Left kidney (tissue), 8 donors: ENCODE measurements at places on chromosomes 1 and 21.

- no peak for DNase-seq
These were observed 63.9 kb downstream of the CD247 start for GRCh38 chr1:167454304-167454893.

DNA sequence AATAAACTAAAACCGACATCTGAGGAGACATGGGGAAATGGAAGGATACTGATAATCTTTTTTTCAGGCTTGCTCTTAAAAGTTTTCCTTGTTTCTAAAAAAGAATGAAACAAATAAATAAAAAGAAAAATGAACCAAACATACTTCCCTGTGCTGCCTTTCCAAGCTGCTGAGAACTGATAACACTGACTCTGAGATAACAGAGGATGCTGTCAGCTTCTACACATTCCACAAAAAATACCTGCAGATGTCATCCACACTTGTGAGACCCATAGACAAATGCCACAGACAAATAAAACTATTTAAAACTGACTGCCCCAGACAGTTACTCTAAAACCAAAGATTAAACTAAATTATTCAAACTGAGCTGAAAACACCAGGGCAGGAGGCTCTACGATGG, 12.0 kb upstream of the OR6K3 start:
- DNase-seq = no peak

GRCh38 chr1:36137776-36138175, 11.5 kb downstream of the TRAPPC3 start:
- no peak for DNase-seq

- DNase-seq = peak; percentile 75
These were observed 38.2 kb downstream of the BCL9 start for GRCh38 chr1:147579532-147579931.

- DNase-seq = no peak
These were observed 31.9 kb downstream of the UBE4B start for GRCh38 chr1:10064416-10065343.

- DNase-seq = no peak
These were observed 416.9 kb downstream of the PTPRU start for GRCh38 chr1:29653034-29653810.

GRCh38 chr21:44947111-44947929, 7.5 kb downstream of the SLX9 start:
- no peak for DNase-seq

DNA sequence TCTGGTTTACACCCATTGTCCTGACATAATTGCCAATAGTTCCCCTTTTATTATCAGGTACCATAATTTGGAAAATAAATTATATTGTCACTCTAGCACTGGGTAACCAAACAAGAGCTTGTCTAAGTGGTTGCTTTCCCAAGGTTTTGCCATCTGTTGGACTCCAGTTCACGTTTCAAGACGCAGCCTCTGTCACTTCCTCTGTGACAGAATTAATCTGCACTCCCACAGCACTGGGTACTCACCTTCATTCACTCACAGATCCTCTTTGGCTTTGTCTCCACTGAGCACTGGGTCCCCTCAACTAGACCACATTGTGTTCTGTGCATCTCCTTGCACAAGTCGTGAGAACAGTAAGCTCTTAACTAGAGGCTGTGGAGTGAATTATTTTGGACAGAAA, 123.6 kb upstream of the JUN start:
- DNase-seq = no peak
